ENCODE measurements at places on chromosomes 4 and X.
A peak's percentile ranks its signal among the peaks of the same experiment; 100 is the strongest.

- DNase-seq = peak; percentile 69
Observed at GRCh38 chrX:154546354-154547244, at the start of gene G6PD. G6PD (minus strand) TSS chrX:154546846; CDS start chrX:154546155, 691 bp downstream.

- DNase-seq = no peak
Observed at GRCh38 chr4:76748649-76749048, 149.3 kb downstream of the SOWAHB start.

DNA sequence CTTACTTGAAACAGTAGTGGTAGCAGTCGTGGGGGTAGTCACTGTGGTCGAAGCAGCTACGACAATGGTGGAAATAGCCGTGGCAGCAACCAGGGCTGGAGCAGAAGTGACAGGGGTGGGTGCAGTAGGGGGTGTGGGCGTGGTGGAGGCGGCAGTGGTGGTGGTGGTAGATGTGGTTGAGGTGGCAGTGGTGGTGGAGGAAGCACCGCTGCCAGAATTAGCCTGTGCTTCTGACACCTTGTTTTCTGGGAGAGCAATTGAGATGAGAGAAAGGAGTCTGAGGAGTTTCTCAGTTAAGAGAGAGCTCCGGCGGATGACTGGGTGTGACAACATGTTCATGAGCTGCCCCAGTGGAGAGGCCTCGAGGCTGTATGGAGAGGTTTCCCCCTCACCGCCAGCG is 113.5 kb upstream of the HSD17B10 start:
- no peak for DNase-seq

GRCh38 chr4:70943114-70943513 is 40.9 kb downstream of the MOB1B start:
- no peak for DNase-seq

DNA sequence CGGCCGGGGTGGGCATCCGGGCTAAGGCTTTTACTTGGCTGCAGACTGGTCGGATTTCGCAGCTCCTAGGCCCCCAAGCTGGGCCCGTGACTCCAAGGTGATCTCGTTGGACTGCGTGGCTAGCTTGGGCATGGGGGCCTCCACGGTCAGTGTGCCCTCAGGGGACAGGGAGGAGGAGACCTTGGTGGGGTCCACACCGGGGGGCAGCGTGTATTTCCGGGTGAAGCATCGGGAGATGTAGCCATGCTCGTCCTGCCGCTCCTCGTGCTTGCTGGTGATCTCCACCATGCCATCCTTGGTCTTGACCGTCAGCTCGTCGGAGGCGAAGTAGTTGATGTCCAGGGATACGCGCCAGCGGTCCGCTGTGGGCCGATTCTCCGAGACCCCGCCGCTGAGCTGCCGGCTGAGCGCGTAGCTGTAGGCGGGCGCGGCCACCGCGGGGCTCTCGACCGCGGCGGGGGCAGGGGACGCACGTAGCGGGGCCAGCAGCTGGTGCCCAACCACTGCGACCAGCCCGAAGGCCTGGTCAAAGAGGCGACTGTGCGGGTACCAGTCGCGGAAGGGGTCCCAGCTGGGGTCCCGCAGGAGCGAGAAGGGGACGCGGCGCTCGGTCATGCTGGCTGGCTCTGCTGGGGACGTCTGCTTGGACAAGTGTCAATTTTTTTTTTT is 881 bp upstream of the CACNA1F start:
- DNase-seq = no peak

DNA sequence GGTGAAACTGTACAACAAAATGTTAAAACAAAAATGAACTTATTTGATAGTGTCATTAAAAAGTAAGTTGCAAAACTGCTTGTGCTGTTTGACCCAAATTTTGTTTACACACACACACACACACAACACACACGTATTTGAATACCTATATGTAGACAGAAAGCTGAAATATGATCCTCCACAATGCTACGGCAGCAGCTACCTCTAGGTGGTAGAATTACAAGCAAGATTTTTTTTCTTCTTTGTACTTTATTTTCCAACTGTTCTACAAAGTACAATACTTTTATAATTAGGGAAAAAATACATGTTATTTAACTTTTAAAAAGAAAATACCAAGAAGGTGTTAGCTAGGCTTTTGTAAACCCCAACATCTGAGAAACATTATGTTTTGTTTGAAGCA is 1.2 kb downstream of the CYTL1 start:
- no peak for DNase-seq

DNA sequence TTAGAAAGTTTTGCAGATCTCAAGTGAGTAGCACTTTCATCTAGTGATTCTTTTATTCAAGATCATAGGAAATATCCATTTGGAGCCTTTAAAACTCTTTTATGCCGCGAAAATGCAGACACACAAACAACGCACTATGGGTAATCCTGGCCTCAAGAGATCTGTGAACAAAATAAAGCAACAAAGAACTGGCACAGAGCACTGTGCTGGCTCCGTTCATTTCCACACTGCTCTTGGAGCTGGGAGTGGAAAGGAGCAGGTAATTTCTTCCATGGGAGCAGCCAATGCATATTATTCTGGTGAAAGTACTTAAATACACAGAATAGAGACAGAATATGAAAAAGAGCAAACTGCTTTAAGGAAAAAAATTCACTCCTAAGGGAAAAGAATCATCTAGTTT is 172.7 kb upstream of the FRG1 start:
- no peak for DNase-seq

GRCh38 chr4:101157415-101158133 is 189.8 kb downstream of the PPP3CA start:
- no peak for DNase-seq

GRCh38 chrX:110671068-110671803 is 124.4 kb downstream of the CHRDL1 start:
- DNase-seq = no peak

- no peak for DNase-seq
Observed at GRCh38 chr4:3246458-3247398, 2.2 kb upstream of the MSANTD1 start.
